ENCODE measurements at places on chromosomes 12 and 14. TPM values are rescaled to one million over a fixed set of nuclear protein-coding genes. Genes with fewer than 3 reads are reported as not detected.

FERMT2 gene
- polyA plus RNA-seq, result 36.2 TPM

CPNE6 gene
- 0.03 TPM for polyA plus RNA-seq

KRT8 gene
- polyA plus RNA-seq, result 491 TPM

HOXC12 gene
- polyA plus RNA-seq, result not detected

TSPAN9 gene
- polyA plus RNA-seq, result 58.2 TPM

GRIP1 gene
- polyA plus RNA-seq, result not detected
